Smooth muscle cell of the pulmonary artery (primary cell): ENCODE measurements at places on chromosomes 6 and 20. TPM values are rescaled to one million over a fixed set of nuclear protein-coding genes. Genes with fewer than 3 reads are reported as not detected.

The GSTA3 gene
- not detected in 2 replicates for total RNA-seq

The C4B gene
- total RNA-seq, result 8.4 and 12.6 TPM in 2 replicates

The DEFB124 gene
- not detected in 2 replicates for total RNA-seq

The VGLL2 gene
- total RNA-seq, result not detected in 2 replicates

The TNFRSF6B gene
- 0.98 and 21.2 TPM in 2 replicates for total RNA-seq

The SLC32A1 gene
- not detected in 2 replicates for total RNA-seq

The FRS3 gene
- total RNA-seq, result 1.8 and 2.8 TPM in 2 replicates

The TRIM31 gene
- total RNA-seq, result not detected in 2 replicates

The PRSS35 gene
- 4.2 and 4.7 TPM in 2 replicates for total RNA-seq

The ARFGEF3 gene
- 1.0 and 3.1 TPM in 2 replicates for total RNA-seq

The GTSF1L gene
- total RNA-seq, result not detected in 2 replicates

The BPIFB1 gene
- total RNA-seq, result 0.07 TPM in 1 of 2 replicates, not detected in the other

The LY6G6F gene
- not detected in 2 replicates for total RNA-seq

The ENPP5 gene
- 0.07 and 3.6 TPM in 2 replicates for total RNA-seq

The SLC22A23 gene
- total RNA-seq, result 4.2 and 18.1 TPM in 2 replicates

The ADGRF1 gene
- not detected in 2 replicates for total RNA-seq

The LSM14B gene
- 43.7 and 52.0 TPM in 2 replicates for total RNA-seq

The ADGB gene
- total RNA-seq, result not detected in 2 replicates

The ARMH2 gene
- not detected in 2 replicates for total RNA-seq

The GGT7 gene
- total RNA-seq, result 20.6 and 24.8 TPM in 2 replicates

The VSX1 gene
- not detected in 2 replicates for total RNA-seq

The AKAP12 gene
- 45.4 and 94.6 TPM in 2 replicates for total RNA-seq

The HLA-E gene
- total RNA-seq, result 215 and 254 TPM in 2 replicates

The CYP21A2 gene
- 0.20 and 0.26 TPM in 2 replicates for total RNA-seq

The KCNK17 gene
- total RNA-seq, result not detected in 2 replicates

The IMPG1 gene
- total RNA-seq, result not detected in 2 replicates

The PTCHD4 gene
- total RNA-seq, result 4.4 and 6.2 TPM in 2 replicates

The MYT1 gene
- not detected in 2 replicates for total RNA-seq

The TRDN gene
- 0.10 TPM in 1 of 2 replicates, not detected in the other for total RNA-seq

The TPD52L1 gene
- total RNA-seq, result 29.0 and 32.4 TPM in 2 replicates

The CGA gene
- total RNA-seq, result not detected in 2 replicates

The PDE10A gene
- total RNA-seq, result 8.5 and 16.0 TPM in 2 replicates

The JPH2 gene
- total RNA-seq, result 2.2 and 5.6 TPM in 2 replicates

The IPCEF1 gene
- total RNA-seq, result 0.07 TPM in 1 of 2 replicates, not detected in the other

The TFAP2C gene
- not detected in 2 replicates for total RNA-seq

The HLA-DPB1 gene
- 2.8 and 19.5 TPM in 2 replicates for total RNA-seq

The PHACTR1 gene
- total RNA-seq, result 0.33 and 1.6 TPM in 2 replicates

The CLPSL1 gene
- total RNA-seq, result not detected in 2 replicates

The LY6G5C gene
- 0.26 and 0.85 TPM in 2 replicates for total RNA-seq

The KCNK5 gene
- total RNA-seq, result 0.03 and 0.07 TPM in 2 replicates

The C20orf141 gene
- not detected in 2 replicates for total RNA-seq

The TREML2 gene
- total RNA-seq, result 0.07 TPM in 1 of 2 replicates, not detected in the other

The SEL1L2 gene
- not detected in 2 replicates for total RNA-seq

The DNAH8 gene
- under 0.01 TPM in 1 of 2 replicates, not detected in the other for total RNA-seq

The LYRM2 gene
- total RNA-seq, result 18.8 and 20.1 TPM in 2 replicates

The TRAPPC3L gene
- total RNA-seq, result 0.07 TPM in 1 of 2 replicates, not detected in the other

The ECT2L gene
- 0.07 TPM in 1 of 2 replicates, not detected in the other for total RNA-seq

The MUC21 gene
- not detected in 2 replicates for total RNA-seq

The SCGN gene
- total RNA-seq, result not detected in 2 replicates

The NEURL2 gene
- 3.8 and 4.5 TPM in 2 replicates for total RNA-seq

The MUC22 gene
- total RNA-seq, result not detected in 2 replicates

The DUSP15 gene
- 0.17 and 0.20 TPM in 2 replicates for total RNA-seq

The SOX12 gene
- total RNA-seq, result 6.6 and 10.5 TPM in 2 replicates

The CASS4 gene
- total RNA-seq, result 0.23 and 0.26 TPM in 2 replicates

The CST7 gene
- total RNA-seq, result not detected in 2 replicates

The EFCAB8 gene
- 0.33 TPM in 1 of 2 replicates, not detected in the other for total RNA-seq

The SIRPB2 gene
- 0.33 TPM in 1 of 2 replicates, not detected in the other for total RNA-seq
